Esophagus squamous epithelium (tissue), 5 donors: ENCODE measurements at places on chromosomes 11 and 22.

DNA sequence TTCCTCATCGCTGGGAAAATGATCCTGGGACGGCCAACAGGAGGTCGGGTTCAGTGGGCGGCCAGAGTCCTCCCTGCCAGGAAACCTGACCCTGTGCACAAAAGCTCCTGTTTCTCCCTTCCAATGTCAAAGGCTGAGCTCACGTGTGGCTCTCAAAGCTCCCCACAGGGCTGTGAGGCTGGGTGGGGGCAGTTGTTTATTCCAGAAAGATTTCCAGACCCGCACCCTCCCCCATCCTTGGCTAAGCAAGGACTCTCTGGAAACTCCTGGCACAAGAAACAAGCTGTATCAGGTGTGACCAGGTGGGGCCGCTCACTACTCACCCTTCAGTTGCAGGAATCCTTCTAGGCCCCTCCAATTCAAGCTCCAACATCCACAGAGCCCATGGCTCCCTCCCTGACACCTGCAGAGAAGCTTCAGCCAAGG is 131.9 kb downstream of the SHANK2 start:
- DNase-seq: no peak

GRCh38 chr11:20599221-20600019 is at the start of gene SLC6A5:
SLC6A5 (plus strand) TSS chr11:20599608; CDS start chr11:20599673, 65 bp downstream.
- DNase-seq: no peak

DNA sequence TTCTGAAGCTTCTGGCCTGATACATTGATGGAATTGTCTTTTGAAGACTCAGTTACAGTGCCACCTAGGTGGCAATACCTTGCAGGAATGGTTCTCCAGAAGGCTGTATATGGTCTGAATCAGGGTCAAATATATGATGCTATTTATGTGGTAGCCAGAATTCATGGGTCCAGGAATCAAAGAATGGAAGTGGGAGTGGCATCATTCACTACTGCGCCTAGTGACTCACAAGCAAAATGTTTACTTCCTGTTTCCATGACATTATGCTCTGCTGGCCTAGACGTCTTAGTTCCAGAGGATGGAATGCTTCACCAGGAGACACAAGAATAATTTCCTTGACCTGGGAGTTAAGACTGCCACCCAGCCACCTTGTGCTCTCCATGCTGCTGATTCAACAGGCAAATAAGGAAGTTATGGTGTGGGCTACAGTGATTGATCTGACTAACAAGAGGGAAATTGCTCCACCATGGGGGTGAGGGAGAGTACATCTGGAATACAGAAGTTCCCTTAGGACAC is 491.8 kb downstream of the ETS1 start:
- DNase-seq: no peak

DNA sequence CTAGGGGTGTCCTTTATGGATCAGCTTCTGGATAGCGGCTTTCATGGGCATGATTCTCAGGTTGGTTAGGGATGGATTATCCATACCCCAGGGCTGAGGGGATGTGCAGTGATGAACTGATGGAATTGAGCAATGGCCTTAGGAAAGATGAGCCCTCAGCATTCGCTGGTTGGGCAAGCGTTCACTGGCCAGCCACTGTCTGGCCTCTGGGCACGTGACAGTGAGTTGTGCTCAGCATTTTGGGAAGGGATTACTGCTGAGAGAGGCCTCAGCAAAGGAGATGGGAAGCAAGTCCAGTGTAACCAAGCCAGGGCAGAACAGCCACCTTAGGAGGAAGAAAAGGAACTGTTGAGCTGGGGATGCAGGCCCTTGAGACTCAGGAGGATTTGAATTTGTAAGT is 17.4 kb downstream of the UBASH3B start:
- no peak for DNase-seq
